ENCODE measurements at places on chromosomes 2 and 18.
A peak's percentile ranks its signal among the peaks of the same experiment; 100 is the strongest.

DNA sequence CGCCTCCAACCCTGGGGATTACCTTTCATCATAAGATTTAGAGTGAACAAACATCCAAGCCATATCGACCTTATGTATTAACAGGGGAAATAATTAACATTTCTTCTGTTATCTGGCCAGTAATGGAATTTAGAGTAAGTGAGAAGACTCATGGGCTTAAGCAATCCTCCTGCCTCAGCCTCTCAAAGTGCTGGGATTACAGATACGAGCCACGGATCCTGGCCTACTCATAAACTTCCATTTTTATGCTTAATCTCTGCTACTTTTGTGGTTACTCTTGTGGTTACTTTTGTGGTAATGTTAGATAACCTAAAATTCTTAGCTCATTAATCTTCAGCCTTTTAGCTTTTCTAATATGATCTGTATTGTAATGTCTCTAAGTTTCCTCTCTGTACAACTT lies 159.3 kb upstream of the SLC8A1 start:
- no peak for DNase-seq

DNA sequence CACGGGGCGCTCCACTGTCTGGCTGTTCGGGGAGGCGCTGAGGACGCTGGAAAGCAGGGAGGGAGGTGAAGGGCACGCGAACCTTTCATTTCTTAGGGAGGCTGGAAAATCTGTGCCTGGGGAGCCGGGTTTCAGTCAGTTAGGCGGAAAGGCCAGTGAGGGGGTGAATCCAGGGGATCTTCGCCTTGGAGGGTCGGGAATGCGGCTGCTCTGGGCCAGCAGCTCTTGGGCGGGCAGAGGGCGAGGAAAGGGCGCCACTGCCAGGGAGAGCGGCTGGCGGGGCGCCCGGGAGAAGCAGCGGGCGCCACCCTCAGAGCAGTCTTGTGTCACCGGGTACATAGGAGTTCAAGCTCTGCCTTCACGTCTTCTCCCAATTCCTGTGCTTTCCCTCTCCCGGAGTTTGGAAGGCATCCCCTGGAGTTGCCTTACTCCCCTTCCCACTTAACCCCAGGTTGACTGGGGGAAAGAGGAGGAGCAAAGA lies 1.4 kb downstream of the CCDC85A start:
- DNase-seq, result no peak

DNA sequence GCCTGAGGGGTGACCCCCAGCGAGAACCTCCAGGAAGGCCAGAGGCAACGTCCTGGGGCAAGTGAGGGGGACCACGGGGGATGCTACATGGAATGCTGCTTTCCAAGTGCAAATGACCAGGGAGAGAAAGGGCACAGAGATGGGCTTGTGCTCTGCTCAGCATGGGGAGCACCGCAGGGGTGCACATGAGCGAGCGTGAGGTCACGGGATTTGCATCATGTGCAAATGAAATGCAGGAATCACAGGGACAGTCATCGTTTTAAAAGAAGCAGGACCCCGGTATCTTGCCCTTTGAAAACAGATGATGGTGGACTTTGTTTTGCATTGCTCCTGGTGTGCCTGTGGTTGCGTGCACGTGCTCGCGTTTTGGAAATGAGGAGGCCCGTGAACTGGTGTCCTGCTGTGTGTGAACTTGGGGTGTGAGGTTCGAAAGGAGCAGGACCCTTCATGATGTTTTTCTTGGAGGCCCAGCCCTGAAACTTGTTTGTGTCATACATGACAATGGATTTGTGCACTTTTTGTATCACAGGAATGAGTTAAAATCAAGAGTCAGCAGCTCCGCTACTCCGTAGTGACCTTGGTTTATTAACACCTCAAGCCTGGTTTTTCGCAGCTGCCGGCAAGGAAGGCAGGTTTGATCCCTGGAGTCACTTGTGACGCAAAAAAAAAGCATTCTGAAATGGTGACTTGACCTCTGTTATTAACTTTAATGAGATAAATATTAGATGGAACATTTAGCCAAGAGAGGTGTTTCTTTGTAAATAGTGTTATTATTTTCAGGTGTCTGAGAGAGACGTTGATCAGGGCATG lies 234.5 kb downstream of the LDLRAD4 start:
- no peak for DNase-seq

DNA sequence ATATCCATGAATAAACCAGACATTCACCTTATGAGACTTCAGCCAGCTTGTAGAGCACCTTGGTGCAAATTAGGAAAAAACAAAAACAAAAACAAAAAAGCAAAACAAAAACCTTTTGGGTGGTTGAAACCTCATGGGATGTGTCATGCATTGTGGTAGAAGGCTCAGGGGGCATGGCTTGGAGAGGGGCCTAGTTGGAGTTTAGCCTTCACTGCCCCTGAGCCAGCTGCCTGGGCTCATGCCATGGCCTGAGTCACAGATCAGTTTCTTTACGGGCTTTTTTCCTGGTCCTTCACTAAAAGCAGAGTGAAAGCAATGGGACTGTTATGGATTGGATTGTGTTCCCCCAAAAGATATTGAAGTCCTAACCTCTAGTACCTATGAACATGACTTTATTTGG lies 22.0 kb upstream of the DAPL1 start:
- DNase-seq, result no peak

GRCh38 chr18:48975817-48976649 lies 25.3 kb upstream of the SMAD7 start:
- no peak for DNase-seq

GRCh38 chr2:118805064-118805690 lies 42.3 kb downstream of the EN1 start:
- peak; percentile 44 for DNase-seq

GRCh38 chr2:64913357-64913869 lies 75.8 kb upstream of the SLC1A4 start:
- no peak for DNase-seq

- no peak for DNase-seq
Observed at GRCh38 chr2:196383799-196384198, 212.4 kb upstream of the STK17B start.

- DNase-seq, result no peak
Observed at GRCh38 chr2:234116010-234116409, 65.5 kb downstream of the SPP2 start.

GRCh38 chr2:212477571-212477970 lies 61.0 kb downstream of the ERBB4 start:
- no peak for DNase-seq

DNA sequence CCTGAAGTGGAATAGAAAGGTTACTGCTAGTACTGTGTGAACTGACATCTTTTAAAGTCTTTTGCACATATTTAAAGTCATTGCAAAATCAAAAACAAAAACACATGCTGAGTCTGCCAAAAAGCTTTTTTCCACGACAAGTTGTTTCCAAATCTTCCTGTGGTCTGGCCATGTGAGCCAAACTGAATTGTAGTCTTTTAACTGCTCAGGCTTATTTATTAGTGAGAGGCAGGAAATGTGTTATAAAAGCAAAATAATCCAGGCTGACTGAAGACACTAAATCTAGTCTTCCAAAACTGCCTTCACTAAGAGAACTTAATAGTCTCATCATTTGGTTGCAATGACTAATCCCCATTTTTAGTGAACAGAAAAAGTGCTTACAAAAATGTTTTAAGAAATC lies 2.3 kb downstream of the KRCC1 start:
- peak; percentile 52 for DNase-seq

DNA sequence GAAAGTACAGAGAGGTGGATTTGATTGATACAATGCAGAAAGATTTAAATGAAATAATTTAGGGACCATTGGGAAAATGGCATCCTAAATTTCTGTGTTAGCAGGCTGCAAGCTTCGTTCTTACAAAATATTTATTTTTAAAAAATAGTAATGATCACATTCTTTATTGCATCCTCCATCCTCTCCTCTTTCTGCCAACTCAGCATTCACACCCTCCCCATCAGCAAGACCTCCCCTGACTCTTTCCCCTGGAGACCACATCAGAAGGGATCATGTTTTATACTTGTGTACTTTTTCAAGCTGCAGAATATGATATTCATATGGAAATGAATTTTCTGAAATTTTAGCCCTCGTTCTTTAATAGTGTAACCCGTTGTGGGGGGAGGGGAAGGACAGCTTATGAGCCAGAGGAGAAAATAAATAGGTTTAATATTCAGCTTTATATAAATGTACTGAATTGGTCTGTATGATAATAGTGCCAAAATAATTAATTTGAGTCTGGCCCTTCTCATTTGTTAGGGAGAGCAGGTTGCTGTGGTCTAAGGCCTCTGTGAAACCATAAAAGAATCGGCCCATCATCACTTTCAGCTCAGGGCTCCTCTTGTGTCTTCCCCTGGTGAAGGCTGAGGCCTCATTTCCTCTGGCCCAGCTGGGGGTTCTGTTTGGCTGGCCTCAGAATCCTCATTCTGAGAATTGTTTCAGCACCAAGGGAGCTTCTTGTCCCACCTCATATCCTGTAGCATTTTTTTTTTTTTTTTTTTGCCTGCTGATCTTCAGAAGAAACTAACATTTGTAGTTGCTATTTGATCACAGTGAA lies 330.8 kb downstream of the TXNL1 start:
- DNase-seq, result no peak

DNA sequence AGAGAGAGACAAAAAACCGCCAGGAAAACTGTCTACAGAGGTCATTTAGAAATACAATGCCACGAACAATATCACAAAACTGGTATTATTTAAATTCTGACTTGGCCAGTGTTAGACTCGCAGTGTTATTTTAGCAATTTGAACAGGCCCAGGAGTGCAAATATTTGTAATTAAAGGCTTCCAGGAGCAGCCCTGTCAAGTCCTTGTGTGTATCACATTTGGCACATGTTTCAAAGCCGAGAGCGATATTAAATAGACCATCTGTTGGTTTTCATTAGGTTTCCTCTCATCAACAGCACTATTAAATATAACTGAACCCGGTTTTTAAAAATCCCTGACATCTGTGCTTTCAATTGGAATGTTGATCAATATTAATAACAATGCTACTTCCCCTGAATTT lies 656.9 kb downstream of the TSN start:
- DNase-seq, result no peak

DNA sequence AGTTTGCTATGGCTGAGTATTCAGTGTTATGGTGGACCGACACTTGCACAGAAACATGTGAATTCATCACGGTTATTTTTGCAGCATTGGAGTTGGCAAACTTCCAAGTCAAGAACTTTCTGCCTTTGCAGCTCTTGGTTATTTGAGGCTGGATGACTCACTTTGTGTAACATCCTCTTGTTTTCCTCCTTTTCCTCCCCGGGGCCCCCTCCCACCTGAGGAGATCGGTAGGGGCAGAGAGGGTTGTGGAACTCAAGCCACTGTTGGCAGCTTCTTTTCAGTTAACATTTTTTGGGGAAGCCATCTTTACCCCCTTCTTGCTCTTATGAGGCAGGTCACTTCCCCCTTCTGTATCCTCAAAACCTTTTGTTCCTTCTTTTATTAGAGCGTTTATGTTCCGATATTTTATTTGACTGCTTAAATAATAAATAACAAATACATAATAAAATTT lies 48.6 kb downstream of the DDX1 start:
- peak; percentile 19 for DNase-seq

DNA sequence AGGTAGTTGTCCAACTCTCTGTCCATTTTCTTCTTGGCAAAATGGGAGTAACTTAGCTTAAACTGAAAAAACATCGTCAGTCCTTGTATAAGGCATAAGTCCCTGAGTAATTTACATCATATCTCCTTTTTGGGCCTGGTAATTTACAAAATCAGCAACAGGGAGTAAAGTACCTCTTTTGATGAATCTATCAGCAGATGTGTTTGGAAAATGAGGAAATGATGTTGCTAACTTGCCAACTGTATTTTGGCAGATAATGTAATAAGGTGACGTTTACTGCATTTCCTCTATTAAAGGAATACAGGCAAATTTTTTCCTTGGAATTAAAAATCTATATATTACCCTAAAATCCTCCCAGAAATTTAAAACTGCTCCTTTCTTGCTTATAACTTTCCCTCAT lies 29.2 kb downstream of the ANKRD44 start:
- no peak for DNase-seq

GRCh38 chr18:5463390-5463789 lies 80.4 kb downstream of the EPB41L3 start:
- DNase-seq, result no peak

GRCh38 chr2:150526827-150527226 lies 39.4 kb upstream of the RND3 start:
- peak; percentile 73 for DNase-seq

DNA sequence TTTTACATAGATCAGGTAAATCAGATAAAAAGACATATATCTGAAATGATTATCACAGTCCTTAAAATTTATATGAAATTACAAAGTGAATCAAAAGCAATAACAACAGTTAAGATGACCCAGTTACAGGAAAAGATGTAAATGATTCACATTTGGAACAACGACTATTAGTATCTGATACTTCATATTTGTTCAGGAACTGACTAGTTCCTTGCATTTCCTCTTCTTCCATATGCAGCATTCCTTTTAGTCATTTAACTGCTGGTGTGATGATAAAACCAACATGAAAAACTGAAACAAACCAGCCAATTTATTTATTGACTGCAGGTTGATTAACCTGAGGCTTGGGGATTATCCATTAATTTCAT lies 75.2 kb downstream of the RBMS1 start:
- no peak for DNase-seq

- DNase-seq, result no peak
Observed at GRCh38 chr18:51559902-51560287, 362.4 kb upstream of the MEX3C start.

GRCh38 chr2:128324897-128325410 lies 6.3 kb upstream of the HS6ST1 start:
- DNase-seq, result no peak

DNA sequence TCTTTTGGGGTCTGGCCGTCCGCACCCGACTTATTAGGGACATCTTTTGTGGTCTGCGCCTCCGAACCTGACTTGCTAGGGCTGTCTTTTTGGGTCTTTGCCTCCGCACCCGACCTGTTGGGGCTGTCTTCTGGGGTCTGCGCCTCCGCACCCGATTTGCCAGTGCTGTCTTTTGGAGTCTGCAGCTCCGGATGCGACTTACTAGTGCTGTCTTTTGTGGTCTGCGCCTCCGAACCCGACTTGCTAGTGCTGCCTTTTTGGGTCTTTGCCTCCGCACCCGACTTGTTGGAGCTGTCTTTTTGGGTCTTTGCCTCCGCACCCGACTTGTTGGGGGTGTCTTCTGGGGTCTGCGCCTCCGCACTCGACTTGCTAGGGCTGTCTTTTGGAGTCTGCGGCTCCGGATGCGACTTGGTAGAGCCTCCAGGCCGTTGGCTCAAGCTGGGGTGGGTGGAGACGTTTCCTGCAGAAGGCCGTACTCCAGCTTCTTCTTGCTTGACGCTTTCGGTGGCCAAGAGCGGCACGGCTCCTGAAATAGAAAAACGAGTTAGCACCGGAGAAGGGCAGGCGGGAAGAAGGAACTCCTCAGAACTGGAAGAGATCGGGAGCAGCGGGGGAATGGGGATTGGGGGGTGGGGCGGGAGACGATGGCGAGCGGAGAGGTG lies 498 bp downstream of the TGOLN2 start:
- no peak for DNase-seq

- DNase-seq, result no peak
Observed at GRCh38 chr18:80022613-80023012, 11.6 kb upstream of the RBFA start.

GRCh38 chr2:217107480-217107879 lies 247.6 kb upstream of the TNP1 start:
- DNase-seq, result no peak

Data from AG04449 (cell line).